Upper lobe of right lung (tissue), 1 donor: ENCODE measurements at places on chromosomes 11 and 22. TPM values are rescaled to one million over a fixed set of nuclear protein-coding genes. Genes with fewer than 3 reads are reported as not detected.

The MYEOV gene
- total RNA-seq, result 0.23 TPM

The MICAL3 gene
- 31.2 TPM for total RNA-seq

The AGBL2 gene
- total RNA-seq, result 0.96 TPM

DNA sequence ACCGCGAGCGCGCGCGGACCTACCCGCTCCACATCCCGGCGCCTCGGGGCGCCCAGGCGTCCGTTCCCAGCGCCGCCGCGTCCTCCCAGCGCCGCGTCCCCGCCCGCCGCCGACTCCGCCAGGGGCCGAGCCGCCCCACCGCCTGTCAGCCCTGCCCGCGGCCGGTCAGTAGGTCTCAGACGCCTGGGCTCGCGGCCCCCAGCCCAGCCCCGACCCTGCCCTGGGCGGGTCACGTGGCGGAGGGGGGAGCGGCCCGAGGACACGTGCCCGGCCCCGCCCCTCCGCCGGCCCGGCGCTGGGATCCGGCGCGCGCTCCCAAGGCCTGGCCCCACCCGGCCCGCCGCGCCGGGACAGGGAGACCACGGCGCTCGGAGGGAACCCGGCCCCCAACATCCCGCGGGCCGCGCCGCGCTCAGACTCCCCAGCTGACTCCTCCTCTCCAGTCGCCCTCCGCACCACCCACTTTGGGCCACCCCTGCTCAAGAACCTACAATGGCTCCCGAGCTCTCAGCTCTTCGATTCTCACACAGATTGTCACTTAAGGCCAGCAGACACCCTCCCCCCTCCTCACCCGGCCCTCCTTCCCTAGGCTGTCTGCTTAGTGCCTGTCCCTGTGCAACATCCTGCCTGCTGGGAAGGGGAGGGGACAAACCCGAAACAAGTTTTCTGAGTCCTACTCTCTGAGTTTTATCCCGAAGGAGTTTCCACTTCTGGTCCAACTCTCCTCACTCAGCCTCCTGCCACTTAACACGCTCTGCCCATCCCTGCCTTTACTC is at the start of gene RAB3IL1:
TSS of gene RAB3IL1 (minus strand) at position 233 of the 776 bp plus-strand sequence. CDS start at position 34, 199 bp downstream.
- H3K4me1 ChIP-seq, result peaks cover 12% of the 10 kb centered on the region
- DNase-seq, result peak; percentile 77
- H3K4me3 ChIP-seq, result peak within 1 kb of the TSS; percentile 57
- H3K27ac ChIP-seq, result peak within 1 kb of the TSS; percentile 58
- peaks cover 5% of the 10 kb centered on the region for H3K27me3 ChIP-seq

DNA sequence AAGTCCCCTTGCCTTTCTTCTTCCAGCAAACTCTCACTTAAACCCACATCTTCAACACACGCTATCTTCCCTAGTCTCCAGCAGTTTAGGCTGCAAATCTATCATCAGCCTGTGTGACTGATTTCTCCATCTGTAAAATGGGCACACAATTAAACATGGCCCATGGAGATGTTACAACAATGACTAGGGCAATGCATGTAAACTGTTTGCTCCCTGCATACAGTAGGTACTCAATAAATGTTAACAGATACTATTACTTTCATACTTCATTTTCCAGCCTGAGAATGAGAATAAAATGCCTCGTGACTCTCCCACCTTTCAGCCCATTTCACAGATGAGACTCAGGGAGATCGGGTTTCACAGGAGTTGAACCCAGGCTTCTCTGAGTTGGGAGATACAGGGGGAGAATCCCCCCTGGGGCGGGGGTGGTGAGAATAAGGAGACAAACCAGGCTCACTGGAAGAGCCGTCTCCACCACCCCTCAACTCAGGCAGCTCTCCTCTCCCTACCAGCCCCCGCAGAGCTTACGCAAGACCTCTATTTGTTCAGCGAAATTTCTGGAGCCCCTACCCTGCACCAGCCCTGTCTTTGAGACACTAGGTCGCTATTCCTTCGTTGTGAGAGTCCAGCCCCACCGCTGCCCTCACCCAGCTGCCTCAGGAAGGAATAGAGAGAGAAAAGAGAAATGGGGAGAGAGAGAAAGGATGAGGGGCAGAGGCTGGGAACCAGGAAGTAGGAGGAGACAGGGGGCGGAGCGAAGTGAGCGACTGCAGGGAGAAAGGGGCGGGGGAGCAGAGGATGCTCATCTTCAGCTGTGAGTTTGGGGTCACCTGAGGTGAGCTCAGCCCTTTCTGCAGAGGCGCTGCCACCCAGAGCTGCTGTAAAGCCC is 42.1 kb upstream of the KLHL35 start:
- no peaks in the 10 kb centered on the region for H3K36me3 ChIP-seq
- DNase-seq, result peak; percentile 74
- peaks cover 33% of the 10 kb centered on the region for H3K4me1 ChIP-seq
- H3K4me3 ChIP-seq, result no peak overlapping the region
- H3K27ac ChIP-seq, result peak overlapping the region; percentile 70
- H3K27me3 ChIP-seq, result no peaks in the 10 kb centered on the region

DNA sequence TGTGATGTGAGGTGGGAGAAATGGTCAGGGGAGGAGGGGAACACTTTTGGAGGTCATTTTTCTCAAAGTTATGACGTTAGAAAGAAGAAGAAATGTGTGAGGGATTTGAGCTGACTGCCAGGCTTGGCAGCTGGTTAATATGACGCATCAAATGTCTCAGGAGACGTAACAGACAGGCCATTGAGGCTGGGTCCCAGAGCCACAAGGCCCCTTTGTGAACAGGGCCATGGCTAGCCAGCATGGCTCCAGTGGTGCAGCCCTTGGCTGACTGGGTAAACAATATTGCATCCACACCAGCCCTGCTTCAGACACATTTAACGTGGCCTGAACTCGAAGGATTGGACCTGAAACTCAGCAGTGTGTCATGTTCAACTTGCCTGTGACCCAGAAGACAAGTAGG is 34.3 kb downstream of the AMOTL1 start:
- DNase-seq, result no peak
- H3K27me3 ChIP-seq, result no peaks in the 10 kb centered on the region
- H3K36me3 ChIP-seq, result peaks cover 25% of the 10 kb centered on the region
- H3K4me3 ChIP-seq, result no peak overlapping the region

GRCh38 chr22:40198733-40199132 is 21.0 kb downstream of the TNRC6B start:
- no peaks in the 10 kb centered on the region for H3K36me3 ChIP-seq
- no peak for DNase-seq
- H3K27ac ChIP-seq, result no peak overlapping the region
- H3K27me3 ChIP-seq, result no peaks in the 10 kb centered on the region
- no peak overlapping the region for H3K4me3 ChIP-seq

GRCh38 chr11:33984682-33985389 is 66.7 kb upstream of the CAPRIN1 start:
- no peak for DNase-seq
- H3K36me3 ChIP-seq, result no peaks in the 10 kb centered on the region
- H3K4me1 ChIP-seq, result no peaks in the 10 kb centered on the region
- peaks cover 5% of the 10 kb centered on the region for H3K27me3 ChIP-seq
